ENCODE measurements at places on chromosomes 4 and X. TPM values are rescaled to one million over a fixed set of nuclear protein-coding genes. Genes with fewer than 3 reads are reported as not detected.

Gene NDNF
- total RNA-seq: 0.34 TPM

Gene STK26
- total RNA-seq: 79.9 TPM

Gene FAM133A
- total RNA-seq: not detected

Gene VEGFD
- total RNA-seq: not detected

Gene PCDH7
- not detected for total RNA-seq

Gene MAP9
- total RNA-seq: 8.4 TPM

GRCh38 chr4:90419124-90419711 lies 292.0 kb downstream of the CCSER1 start:
- H3K36me3 ChIP-seq: no peaks in the 10 kb centered on the region
- H3K27me3 ChIP-seq: no peaks in the 10 kb centered on the region
- H3K4me3 ChIP-seq: no peak overlapping the region
- H3K4me1 ChIP-seq: no peaks in the 10 kb centered on the region
- H3K27ac ChIP-seq: no peak overlapping the region

DNA sequence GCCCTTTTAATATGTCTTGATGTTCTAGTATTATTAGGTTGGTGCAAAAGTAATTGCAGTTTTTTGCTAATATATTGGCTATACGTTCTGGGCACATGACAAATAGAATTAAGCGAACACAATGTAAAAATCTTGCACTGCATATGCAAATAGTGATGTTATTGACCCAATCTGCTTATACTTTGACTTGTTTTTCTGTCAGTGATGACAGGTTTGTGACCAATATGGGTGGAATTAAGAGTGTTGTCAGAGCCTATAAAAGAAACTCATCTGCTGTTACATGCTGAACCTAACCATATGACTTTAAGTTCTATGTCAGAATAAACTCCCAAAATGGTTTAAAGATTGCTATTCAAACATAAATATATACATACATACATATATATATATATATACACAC lies 30.7 kb upstream of the HPGD start:
- no peaks in the 10 kb centered on the region for H3K4me1 ChIP-seq
- no peak for DNase-seq
- peaks cover 3% of the 10 kb centered on the region for H3K27me3 ChIP-seq
- no peak overlapping the region for H3K27ac ChIP-seq

GRCh38 chr4:110109455-110109854 lies 89.0 kb downstream of the ELOVL6 start:
- no peak overlapping the region for H3K4me3 ChIP-seq
- H3K4me1 ChIP-seq: no peaks in the 10 kb centered on the region
- no peaks in the 10 kb centered on the region for H3K27me3 ChIP-seq

GRCh38 chr4:8765631-8766590 lies 105.7 kb downstream of the HMX1 start:
- H3K4me1 ChIP-seq: no peaks in the 10 kb centered on the region
- no peak overlapping the region for H3K27ac ChIP-seq
- H3K27me3 ChIP-seq: no peaks in the 10 kb centered on the region
- H3K4me3 ChIP-seq: no peak overlapping the region
- H3K36me3 ChIP-seq: no peaks in the 10 kb centered on the region

- H3K4me3 ChIP-seq: no peak overlapping the region
- H3K27me3 ChIP-seq: peaks cover 1% of the 10 kb centered on the region
- DNase-seq: no peak
- no peaks in the 10 kb centered on the region for H3K36me3 ChIP-seq
- peaks cover 3% of the 10 kb centered on the region for H3K4me1 ChIP-seq
Measured at GRCh38 chr4:84691170-84691691, 108.3 kb downstream of the CDS1 start.

- H3K27ac ChIP-seq: no peak overlapping the region
- no peak for DNase-seq
- no peak overlapping the region for H3K4me3 ChIP-seq
- H3K27me3 ChIP-seq: no peaks in the 10 kb centered on the region
Measured at GRCh38 chr4:13218326-13218958, 265.7 kb downstream of the RAB28 start.

DNA sequence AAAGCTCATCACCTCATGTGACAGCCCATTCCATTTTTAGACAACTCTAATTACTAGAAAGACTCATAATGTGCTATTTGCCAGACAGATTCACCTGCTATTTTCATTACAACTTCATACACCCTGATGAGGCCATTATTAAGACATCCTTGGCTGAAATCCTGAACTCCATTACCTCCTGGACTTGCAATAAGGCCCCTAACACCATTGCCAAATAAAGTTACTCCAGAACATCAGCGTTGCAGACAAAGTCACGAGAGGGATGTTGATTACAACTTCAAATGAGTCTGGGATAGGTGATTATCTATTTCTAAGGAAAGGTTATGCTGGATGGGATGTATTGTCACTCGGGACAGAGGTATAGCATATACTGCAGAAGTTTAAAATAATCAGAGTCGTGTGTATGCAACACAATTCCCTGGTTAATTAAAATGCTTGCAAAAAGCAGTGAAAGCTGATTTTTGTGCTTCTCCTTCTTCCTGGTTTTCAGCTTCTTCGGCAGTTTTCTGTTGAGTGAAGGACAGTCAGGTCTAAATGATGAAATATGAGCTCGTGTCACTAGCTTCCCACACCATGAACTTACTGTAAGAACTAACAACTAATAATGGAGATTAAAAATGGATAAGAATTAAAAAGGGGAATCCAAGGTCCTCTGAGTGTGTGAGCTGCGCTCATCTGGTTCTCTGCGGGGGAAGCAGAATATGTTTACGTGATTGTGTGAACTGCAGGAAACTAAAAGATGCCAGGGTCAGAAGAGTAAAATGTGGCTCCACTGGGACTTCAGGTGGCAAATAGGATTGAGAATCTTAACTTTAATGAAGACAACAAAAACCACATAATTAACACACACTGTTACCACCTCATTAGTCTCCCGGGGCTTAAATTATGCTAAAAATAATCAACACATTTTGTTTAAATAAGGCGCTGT lies 17.6 kb upstream of the SOD3 start:
- no peaks in the 10 kb centered on the region for H3K36me3 ChIP-seq
- no peaks in the 10 kb centered on the region for H3K4me1 ChIP-seq
- H3K4me3 ChIP-seq: no peak overlapping the region
- H3K27ac ChIP-seq: no peak overlapping the region
- no peak for DNase-seq

GRCh38 chr4:123632693-123633030 lies 236.1 kb downstream of the SPRY1 start:
- no peaks in the 10 kb centered on the region for H3K27me3 ChIP-seq
- H3K4me3 ChIP-seq: no peak overlapping the region
- no peak overlapping the region for H3K27ac ChIP-seq
- H3K36me3 ChIP-seq: peaks cover 4% of the 10 kb centered on the region

DNA sequence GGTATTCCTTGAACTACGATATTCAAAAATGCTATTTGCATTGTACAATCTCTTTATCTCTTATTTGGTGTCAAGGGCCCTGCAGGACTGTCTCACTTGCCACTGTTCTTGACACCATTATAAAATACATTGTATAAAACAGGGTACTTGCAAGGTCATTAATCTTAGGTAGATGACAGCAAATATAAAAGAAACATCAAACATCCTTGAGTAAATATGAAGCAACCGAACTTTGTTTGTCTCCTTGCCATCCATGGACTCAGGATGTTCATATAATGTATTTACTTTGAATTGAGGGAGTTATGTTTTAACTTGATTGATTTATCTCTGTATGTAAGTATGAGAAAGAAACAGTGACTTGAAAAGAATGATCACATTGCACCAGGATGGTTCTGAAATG lies 87.3 kb downstream of the UGT2B4 start:
- no peak overlapping the region for H3K4me3 ChIP-seq
- no peaks in the 10 kb centered on the region for H3K36me3 ChIP-seq
- H3K27me3 ChIP-seq: no peaks in the 10 kb centered on the region
- DNase-seq: no peak
- no peaks in the 10 kb centered on the region for H3K4me1 ChIP-seq

- no peak overlapping the region for H3K4me3 ChIP-seq
- no peaks in the 10 kb centered on the region for H3K4me1 ChIP-seq
- H3K36me3 ChIP-seq: no peaks in the 10 kb centered on the region
- no peak for DNase-seq
- H3K27ac ChIP-seq: no peak overlapping the region
Measured at GRCh38 chrX:78665342-78665741, 6.2 kb upstream of the RTL3 start.

- H3K4me1 ChIP-seq: peaks cover 3% of the 10 kb centered on the region
- H3K36me3 ChIP-seq: no peaks in the 10 kb centered on the region
- no peak for DNase-seq
Measured at GRCh38 chrX:103831342-103831802, 685 bp downstream of the RAB9B start.

DNA sequence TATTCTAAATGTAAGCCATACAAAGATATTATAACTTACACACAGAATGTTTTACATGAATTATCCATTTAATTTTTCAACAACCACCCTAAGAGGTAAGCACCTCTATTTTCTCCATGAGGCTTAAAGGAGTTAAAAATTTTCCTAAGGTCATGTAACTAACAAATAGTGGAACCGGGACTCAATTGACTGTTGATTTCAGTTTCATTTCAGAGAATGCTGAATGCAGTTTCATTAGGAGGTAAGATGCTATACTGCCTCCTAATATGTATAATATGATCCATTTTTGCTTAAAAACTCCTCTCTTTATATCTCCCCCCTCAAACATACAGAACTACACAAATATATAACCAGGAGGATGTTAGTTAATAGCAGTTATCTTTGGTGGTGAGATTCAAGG lies 29.1 kb downstream of the PHKA1 start:
- H3K27me3 ChIP-seq: no peaks in the 10 kb centered on the region
- peaks cover 7% of the 10 kb centered on the region for H3K4me1 ChIP-seq
- peaks cover 5% of the 10 kb centered on the region for H3K36me3 ChIP-seq
- DNase-seq: no peak
- H3K27ac ChIP-seq: no peak overlapping the region
- H3K4me3 ChIP-seq: no peak overlapping the region

GRCh38 chr4:141132709-141133145 lies 542 bp downstream of the RNF150 start:
- peaks cover 67% of the 10 kb centered on the region for H3K27me3 ChIP-seq
- H3K4me1 ChIP-seq: no peaks in the 10 kb centered on the region
- H3K36me3 ChIP-seq: no peaks in the 10 kb centered on the region
- DNase-seq: no peak
- no peak overlapping the region for H3K27ac ChIP-seq

DNA sequence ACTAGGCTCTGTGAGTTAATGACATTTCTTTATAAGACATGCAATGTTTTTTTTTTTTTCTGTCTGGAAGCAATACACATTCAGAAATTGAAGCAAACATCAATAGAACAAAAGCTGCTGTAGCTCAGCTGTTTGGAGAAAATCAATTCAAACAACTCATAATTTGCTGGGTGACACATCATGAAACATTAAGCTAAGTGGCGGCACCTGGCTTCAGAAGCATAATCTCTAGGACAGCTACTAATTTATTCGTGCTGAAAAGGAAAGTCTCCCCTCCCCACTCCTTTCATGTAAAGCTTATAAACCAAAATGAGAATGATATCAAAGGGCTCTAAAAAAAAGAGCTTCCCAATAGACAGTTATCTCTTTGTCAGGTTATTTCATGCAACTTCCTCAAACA lies 73.9 kb downstream of the LUZP4 start:
- no peak overlapping the region for H3K27ac ChIP-seq
- no peaks in the 10 kb centered on the region for H3K4me1 ChIP-seq
- H3K27me3 ChIP-seq: peaks cover 10% of the 10 kb centered on the region
- no peak overlapping the region for H3K4me3 ChIP-seq
- DNase-seq: no peak
